ENCODE measurements at places on chromosomes 4 and X. TPM values are rescaled to one million over a fixed set of nuclear protein-coding genes. Genes with fewer than 3 reads are reported as not detected.
A peak's percentile ranks its signal among the peaks of the same experiment; 100 is the strongest.

The SERPINA7 gene
- not detected for total RNA-seq

The LINC00632 gene
- total RNA-seq, result 28.5 TPM

The NHSL2 gene
- 3.2 TPM for total RNA-seq

The DCAF4L1 gene
- 0.25 TPM for total RNA-seq

The NPY5R gene
- total RNA-seq, result not detected

DNA sequence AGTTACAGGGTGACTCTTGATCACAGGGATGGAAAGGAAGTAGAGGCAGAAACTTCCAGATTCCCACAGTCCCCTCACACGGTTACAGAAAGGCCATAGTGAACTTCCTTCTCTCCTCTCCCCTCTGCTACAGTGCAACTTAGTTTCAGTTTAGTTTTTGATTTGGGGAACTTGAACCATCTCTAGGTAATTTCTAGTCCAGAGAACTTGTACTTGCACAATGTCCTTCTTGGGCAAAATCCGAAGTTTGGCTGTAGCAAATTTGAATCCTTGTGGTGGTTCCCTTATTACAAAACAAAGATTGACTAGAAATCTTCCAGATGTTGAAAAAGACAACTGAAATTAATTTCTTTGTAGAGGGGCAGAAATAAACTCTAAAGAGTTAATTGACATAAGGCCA, 1.2 kb upstream of the BLTP1 start:
- H3K27me3 ChIP-seq, result no peaks in the 10 kb centered on the region
- H3K36me3 ChIP-seq, result peaks cover 12% of the 10 kb centered on the region
- peaks cover 12% of the 10 kb centered on the region for H3K4me1 ChIP-seq
- peak overlapping the region; percentile 83 for H3K27ac ChIP-seq
- DNase-seq, result no peak

DNA sequence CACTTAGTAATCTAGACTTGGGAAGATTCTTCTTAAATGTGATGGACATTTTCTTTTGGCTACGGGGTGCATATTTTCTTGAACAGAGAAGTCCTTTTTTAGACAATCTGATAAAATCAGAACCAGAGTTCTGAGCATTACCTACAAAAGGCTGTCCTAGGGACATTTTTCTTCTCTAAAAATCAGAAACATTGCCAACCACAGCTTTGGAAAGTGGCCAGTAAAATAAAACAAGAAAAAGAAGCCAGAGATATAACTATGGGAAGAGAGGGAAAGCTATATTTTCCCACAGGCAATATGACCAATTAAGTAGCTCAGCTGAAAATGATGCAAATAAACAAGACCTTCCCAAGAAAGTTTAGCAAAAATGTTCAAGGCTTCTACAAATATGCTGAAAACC, 55.9 kb downstream of the MXRA5 start:
- H3K27me3 ChIP-seq, result no peaks in the 10 kb centered on the region
- DNase-seq, result no peak
- H3K4me1 ChIP-seq, result no peaks in the 10 kb centered on the region
- H3K36me3 ChIP-seq, result no peaks in the 10 kb centered on the region
- H3K27ac ChIP-seq, result no peak overlapping the region

DNA sequence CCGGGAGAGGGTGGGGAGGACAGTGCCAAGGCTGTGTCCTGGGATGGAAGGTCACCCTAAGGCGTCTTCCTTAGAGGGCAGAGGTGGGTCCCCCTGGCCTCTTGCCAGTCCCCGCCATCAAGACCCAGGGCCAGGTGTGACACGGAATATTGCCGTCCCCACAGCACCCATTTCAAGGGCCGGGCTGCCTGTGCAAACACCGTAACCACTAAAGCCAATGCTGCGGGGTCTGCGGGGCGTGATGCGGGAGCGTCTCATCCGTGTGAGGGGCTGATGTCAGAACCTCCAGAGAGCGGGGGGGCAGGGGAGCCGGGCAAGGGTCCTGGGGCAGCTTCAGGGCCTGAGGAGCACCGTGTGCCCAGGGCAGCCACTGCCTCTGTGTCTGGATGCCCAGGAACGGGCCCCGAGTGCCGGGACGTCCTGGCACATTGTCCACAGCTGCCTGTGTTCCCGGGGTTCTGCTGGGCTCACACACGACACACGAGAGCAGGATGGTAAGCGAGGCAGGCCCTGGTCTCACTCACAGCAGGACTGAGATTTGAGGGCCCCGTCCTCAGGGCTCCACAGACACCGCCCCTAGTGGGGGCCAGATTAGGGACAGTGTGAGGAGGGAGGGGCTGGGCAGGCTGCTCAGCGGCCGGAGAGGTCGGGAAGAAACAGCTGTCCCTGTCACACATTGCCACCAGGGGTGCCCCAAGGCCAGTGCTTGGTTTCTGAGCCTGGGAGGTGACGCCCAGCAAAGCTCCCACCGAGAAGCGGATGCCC, 29.2 kb downstream of the NKX1-1 start:
- no peak overlapping the region for H3K4me3 ChIP-seq
- H3K27me3 ChIP-seq, result no peaks in the 10 kb centered on the region
- no peaks in the 10 kb centered on the region for H3K4me1 ChIP-seq
- peak; percentile 13 for DNase-seq

GRCh38 chr4:18197467-18197866, 175.9 kb upstream of the LCORL start:
- DNase-seq, result no peak
- no peaks in the 10 kb centered on the region for H3K36me3 ChIP-seq
- no peak overlapping the region for H3K4me3 ChIP-seq
- no peaks in the 10 kb centered on the region for H3K27me3 ChIP-seq

DNA sequence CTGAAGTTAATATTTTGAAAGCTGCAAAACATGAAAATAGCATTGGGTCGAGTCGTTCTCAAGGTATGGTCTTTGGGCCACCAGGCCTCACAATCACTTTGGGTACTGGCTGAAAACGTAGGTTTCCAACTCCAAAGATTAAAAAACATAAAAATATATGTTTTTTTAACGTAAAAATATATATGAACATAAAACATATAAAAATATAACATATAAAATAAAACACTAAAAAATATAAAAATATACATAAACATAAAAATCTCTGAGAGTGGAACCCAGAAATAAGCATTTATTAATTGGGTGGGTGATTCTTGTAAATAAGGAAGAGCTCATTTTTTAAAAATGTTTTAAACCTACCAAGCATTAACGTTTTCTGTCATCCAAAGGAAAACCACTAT, 666 bp upstream of the PDS5A start:
- H3K27me3 ChIP-seq, result no peaks in the 10 kb centered on the region
- peak overlapping the region; percentile 84 for H3K27ac ChIP-seq
- DNase-seq, result no peak
- H3K4me3 ChIP-seq, result peak overlapping the region; percentile 85
- peaks cover 30% of the 10 kb centered on the region for H3K36me3 ChIP-seq

DNA sequence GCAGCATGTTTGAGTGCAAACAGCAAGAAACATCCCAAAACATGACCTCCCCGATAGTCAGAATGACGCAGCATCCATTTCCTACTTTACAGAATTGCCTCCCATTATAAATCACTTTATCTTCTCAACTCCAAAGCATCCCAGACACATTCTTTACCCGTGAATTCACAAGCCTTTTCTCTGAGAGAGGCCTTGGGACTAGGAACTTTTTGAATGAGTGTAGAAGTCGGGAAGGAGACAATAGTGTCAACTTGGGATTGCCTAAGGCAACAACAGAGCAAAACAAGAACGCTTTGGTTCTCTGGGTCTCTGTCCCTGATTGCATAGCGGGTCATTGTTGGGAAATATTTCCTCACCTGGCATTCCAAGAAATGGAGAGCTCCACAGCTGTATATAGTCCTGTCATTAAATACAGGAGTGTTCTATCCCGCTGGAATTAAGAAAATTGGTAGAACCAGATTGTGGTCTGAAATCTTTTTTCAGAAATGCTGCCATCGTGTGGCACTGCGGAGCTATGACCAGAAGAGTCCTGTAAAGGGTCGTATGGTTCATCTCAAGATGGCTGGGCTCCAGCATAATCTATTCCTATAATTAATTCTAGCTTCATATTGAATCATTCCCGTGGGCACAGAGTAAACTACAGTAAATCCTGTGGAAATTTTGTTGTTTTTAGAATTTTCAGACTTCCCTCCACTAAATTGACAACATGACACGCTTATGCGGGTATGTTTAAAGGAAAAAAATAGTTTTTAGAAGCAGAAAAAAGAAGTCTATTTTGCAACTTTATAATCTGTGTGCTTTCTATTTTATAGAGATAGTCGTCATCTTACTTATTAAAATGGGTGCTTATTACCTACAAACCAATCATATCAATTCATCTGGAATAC, 2.0 kb upstream of the SPP1 start:
- no peaks in the 10 kb centered on the region for H3K36me3 ChIP-seq
- peak; percentile 35 for DNase-seq
- no peak overlapping the region for H3K4me3 ChIP-seq
- H3K27ac ChIP-seq, result no peak overlapping the region
- no peaks in the 10 kb centered on the region for H3K4me1 ChIP-seq

DNA sequence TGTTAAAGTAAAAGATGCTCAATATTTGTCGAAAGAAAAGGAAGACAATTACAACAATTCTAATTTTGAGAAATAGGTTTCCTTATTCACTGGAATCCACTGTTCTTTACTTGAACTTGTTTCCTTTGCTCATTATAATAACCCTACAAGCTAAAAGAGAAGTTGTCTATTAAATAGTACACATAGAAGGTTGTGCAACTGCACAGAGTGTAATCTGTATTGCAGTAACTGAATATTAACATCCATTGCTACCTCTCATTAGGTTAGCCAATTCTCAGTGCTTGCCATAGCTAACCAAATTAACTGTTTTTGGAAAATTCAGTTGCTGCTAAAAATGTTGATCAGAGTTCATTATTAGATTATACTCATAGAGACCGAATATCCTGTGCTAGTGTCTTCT, 120.0 kb downstream of the PDLIM5 start:
- no peak overlapping the region for H3K4me3 ChIP-seq
- peak overlapping the region; percentile 46 for H3K27ac ChIP-seq
- H3K27me3 ChIP-seq, result no peaks in the 10 kb centered on the region
- peaks cover 34% of the 10 kb centered on the region for H3K36me3 ChIP-seq
- H3K4me1 ChIP-seq, result peaks cover 63% of the 10 kb centered on the region

- H3K4me3 ChIP-seq, result peak overlapping the region; percentile 30
- H3K36me3 ChIP-seq, result no peaks in the 10 kb centered on the region
- no peaks in the 10 kb centered on the region for H3K27me3 ChIP-seq
Observed at GRCh38 chrX:103330681-103331288, 746 bp downstream of the TCEAL7 start.

DNA sequence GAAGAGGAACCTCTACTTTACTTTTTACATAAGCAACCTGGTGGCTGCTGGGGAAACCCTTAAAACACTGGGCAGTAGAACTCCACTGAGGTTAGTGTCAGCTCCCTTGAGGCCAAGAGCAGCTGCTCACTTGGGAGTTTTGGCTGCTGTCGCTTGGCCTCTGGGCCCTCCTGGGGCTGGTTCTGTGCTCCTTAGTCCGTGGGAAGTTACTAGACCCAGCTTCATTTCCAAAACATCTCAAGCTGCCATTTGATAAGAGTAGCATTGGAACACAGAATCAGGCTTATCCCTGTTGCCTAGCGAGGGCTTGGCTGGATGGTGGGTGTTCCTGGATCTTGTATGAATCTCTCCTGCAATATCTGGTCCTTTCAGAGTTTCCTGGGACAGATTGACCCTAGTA, 26.1 kb downstream of the RNF4 start:
- DNase-seq, result no peak
- no peak overlapping the region for H3K4me3 ChIP-seq
- peaks cover 6% of the 10 kb centered on the region for H3K36me3 ChIP-seq
- no peak overlapping the region for H3K27ac ChIP-seq
- H3K27me3 ChIP-seq, result no peaks in the 10 kb centered on the region
